Hematopoietic multipotent progenitor cell (in vitro differentiated cells): ENCODE measurements at places on chromosomes 1 and 21. TPM values are rescaled to one million over a fixed set of nuclear protein-coding genes. Genes with fewer than 3 reads are reported as not detected.
A peak's percentile ranks its signal among the peaks of the same experiment; 100 is the strongest.

- no peak for DNase-seq
These were observed 466.1 kb downstream of the KCNT2 start for GRCh38 chr1:196142111-196142640.

DNA sequence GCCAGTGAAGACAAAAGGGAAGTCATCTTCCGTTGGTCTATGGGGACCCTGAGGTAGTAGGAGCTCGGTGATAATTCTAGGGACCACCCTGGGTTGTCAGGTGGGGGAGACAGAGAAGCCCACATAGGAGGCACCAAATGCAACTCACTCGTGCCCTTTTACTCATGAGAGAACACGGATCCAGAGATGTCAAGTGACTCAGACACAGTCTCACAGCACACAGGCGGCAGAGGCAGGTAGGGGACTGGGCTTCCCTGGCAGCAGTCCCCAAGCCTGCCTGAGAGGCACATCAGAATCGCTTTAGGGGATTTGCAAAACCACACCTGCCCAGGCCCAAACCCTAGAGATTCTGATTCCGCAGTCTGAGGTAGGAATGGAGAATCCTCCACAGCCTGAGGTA is 31.3 kb upstream of the RUNX3 start:
- no peak for DNase-seq

DNA sequence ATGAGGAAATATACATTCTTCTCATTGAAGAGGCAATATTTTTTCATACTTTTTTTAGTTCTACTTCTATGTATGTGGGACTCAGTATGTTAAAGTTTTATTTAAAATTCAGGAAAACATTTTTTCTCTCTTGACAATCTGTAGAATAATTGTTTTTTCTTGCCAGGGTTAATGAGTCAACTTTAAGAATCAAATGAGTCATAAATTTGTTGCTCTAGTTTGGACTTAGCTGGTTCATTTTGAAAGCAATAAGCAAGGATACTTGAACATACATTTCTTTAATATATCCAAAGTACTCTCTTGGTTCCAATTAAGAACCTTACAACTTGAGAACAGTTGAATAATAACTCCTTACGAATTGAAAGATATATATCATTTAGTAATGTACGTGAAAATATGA is 1145.3 kb upstream of the B3GALT2 start:
- no peak for DNase-seq

DNA sequence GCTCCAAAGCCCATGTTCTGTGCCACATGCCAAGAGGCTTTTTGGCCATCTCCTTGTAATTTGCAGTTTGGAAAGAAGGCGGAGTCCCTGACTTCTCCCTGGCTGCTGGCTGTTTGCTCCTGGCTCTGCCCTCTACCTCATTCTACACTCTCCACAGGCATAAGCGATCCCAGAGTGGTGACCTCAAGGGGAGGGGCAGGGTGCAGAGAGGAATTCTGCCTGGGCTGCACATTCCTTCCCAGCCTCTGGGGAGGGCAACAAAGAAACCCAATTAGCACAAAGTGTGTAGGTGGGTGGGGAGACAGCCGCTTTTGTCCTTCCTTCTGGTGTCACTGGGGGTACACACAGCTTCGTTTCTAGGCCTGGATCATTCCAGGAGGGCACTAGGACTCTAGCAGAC is 95.3 kb downstream of the HIVEP3 start:
- DNase-seq = no peak

DNA sequence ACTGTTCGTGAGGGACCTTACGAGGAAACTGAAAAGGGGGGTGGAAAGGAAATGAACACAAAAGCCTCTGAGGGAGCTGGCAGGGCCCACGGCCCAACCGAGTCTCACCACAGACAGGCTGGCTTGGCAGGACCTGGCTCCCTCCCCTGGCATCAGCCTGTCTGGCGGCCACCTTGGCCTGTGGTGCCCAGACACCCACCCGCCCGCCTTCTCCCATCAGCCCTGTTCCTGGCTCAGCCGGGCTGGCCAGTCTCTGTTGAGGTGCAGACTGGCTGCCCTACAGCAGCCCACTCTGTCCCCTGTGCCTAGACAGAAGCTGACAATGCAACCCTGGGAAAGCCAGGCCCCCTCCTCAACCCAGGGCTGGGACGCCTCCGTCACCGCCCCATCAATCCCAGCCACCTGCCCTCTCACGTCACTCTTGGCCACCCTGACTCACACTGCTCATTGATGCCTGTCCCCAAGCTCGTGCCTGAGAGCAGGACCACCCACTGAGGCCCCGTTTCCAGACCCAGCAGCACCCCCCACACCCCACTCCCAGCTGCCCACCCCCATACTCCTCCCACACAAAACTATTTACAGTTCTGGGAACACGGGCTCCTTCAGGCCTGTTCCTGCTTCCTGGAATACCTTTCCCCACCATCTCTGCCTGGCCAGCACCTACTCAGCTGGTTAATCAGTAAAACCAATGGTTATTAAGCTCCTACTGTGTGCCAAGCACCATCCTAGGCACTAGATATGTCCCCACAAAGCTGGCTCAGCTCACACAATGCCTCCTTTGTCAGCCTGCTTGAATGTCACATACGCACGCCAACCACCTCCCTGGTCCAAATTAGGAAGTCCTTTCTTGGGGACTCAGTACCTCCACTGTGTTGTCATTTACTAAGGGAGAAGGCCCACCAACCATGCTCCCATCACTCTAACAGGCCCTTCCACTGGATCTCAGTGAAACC is 22.7 kb downstream of the SDC3 start:
- DNase-seq = no peak

DNA sequence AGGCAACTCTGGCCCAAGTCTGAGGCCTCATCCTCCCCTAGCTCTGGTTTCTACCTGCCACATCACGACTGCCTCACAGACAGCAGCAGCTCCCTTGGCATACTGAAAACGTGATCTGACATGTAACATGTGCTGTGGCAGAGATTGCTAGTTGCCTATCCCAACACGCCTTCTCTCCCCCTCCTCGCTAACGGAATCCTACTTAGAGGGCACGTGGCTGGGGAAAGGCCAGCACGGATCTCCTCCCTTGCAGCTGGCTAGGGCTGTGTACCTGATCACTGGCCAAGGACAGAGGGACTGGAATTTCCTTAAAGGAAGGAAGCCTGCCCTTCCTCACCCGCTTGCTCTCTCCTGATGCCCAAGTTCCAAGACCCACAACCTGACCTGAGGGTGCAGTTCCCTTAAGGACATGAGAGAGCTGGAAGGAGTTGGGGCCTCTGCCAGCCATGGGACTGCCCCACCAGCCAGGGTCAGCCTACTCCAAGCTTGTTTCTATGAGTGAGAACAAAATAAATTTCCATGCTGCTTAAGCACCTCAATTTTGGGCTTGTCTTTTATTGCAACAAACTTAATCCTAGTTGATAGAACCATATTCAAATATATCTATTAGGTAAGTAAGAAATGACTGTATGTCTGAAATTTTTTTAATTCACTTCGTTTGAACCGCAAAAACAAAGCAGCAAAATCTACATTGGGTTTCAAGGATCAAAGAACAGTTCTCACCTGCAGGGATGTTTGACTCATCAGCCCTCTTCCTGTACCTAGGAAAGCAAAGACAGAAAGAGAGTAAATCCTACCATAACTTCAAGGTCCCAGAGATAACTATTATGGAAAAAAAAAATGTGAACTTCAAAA is 7.2 kb downstream of the SETD4 start:
- DNase-seq = no peak

GRCh38 chr1:201011616-201012015 is 11.9 kb downstream of the KIF21B start:
- no peak for DNase-seq

DNA sequence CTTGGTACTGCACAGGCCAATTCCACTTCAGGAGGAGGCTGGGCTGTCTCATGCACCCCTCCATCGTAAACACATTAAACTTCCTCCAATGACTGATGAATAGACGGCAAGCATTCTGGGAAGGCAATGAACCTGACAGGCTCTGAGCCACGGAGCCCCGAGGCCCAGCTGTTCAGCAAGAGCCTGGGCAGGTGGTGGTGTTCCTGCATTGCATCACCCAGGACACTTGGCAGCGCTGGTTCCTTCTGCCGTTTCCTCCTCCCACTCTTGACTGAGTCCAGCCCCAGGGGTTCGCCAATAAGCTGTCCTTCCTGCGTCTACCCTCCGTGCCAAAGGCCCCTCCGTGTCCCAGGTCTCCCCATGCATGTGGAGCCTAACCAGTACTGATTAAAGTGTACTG is 109.8 kb downstream of the JAK1 start:
- no peak for DNase-seq

DNA sequence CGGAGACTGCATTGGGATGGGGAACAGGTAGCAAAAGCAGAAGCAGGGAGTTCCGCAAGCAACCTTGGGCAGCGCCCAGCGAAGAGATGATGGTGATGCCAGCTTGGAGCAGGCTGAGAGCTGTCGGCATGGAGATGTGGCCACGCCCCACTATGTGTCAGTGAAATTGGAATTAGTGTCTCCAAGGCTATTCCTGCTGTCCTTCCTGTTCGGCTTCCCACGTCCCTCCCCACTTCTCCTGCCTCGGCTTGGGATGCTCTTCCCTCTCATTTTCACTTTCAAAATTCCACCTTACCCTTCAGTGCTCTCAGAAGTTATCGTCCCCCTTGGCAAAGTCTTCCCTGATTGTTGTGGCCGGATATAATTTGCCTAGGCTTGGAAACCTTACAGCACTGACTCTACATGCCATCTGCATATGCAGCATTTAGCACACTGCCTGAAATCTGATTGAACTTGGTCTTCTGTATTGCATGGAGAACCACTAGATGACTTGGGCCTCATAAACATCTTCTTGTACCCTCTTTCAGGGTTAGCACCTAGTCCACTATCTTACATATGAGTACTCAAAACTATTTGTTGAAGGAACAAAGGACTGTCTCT is 270.7 kb upstream of the RUNX1 start:
- no peak for DNase-seq

DNA sequence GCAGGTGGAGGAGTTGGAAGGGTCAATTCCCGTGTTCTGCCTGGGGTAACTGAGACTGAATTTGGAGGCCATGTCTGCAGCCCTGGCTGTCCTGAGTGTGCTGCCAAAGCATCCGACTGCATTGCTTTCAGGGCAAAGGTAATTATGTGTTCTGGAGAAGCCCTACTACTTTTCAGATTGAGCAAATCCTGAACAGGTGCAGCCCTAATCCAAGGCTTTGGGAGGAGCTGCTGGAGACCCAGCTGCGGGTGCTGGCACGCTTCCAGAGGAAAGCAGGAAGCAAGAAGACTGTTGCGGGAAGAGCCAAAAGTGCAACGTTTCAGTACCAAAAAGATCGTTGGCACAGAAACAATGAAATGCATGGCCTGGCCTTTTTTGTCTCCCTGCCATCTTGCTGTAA is 73.7 kb upstream of the NRIP1 start:
- no peak for DNase-seq

- DNase-seq = no peak
These were observed 20.1 kb upstream of the CLCA1 start for GRCh38 chr1:86448670-86449069.

GRCh38 chr1:89063094-89063493 is 1.9 kb downstream of the GBP1 start:
- DNase-seq = no peak

DNA sequence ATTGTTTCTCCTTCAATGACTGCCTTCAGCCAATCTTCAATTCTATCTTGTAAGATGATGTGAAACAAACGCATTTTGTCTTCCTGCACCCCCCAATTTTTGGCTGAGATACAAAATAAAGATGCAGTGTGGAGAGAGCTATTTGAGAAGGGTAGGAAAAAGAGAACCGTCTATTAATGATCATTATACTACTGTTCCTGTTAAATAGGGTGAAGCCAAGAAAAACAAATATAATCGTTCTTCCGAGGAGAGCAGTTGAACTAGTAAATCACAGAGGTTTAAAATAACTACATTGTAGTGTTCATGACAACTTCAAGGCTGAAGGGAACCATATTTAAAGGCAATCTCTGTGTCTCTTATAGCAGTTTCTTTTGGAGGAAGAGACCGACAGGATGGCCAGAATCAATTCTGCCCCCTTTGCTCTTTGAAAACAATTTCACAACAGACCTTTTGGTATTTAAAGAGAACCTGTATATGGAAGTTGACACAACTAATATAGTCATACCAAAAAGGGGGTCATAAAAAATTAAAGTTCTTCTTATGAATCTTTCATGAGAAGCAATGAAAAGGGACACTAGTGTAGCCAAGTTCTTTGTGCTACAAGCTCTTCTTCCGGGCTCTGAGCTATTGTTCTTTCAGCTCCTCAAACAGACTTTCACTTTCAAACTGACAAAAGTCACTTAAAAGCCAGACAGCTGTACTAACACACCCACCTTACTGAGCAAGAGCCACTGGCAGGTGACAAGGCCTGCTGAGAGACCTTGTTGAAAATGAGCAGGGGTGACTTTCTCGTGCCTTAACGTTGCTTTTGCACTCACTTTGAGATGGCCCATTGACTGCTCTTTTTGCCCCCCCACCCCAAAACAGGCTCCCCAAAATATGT is 30.9 kb downstream of the PROX1 start:
- DNase-seq = no peak

DNA sequence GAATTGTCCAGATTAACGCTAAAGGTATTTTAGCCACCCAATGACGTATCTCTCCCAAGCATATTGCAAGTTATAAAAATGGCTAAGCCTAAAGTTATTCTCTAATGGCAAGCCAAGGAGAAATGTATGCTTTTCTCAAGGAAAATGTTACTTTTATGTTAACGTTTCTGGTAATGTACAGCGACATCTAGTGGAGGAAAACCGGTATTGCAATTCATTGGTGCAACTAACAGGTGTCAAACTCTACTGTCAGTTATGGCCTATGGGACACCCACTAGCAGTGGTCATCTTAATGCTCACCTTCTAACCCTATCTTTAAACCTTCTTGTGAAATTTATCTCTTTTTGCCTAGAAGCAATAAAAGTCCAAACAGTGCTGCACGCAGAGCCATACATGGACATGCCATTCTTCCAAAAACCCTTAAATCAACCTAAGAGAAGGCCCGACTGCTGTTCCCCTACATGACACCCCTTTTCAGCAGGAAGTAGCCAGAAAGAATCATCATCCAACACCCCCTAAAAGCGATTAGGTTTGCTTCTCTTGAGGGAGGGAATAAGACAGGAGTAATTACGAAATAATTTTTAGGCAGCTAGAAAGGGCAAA is 68.7 kb upstream of the LRIF1 start:
- DNase-seq = peak; percentile 9

OR2T2 gene
- total RNA-seq = under 0.01 TPM

KCNQ4 gene
- 0.54 TPM for total RNA-seq

ETV3L gene
- total RNA-seq = not detected

ASCL5 gene
- not detected for total RNA-seq
